ENCODE measurements at places on chromosomes 2 and 18.
A peak's percentile ranks its signal among the peaks of the same experiment; 100 is the strongest.

GRCh38 chr2:71865391-71865965 is 282.2 kb downstream of the CYP26B1 start:
- DNase-seq: no peak

DNA sequence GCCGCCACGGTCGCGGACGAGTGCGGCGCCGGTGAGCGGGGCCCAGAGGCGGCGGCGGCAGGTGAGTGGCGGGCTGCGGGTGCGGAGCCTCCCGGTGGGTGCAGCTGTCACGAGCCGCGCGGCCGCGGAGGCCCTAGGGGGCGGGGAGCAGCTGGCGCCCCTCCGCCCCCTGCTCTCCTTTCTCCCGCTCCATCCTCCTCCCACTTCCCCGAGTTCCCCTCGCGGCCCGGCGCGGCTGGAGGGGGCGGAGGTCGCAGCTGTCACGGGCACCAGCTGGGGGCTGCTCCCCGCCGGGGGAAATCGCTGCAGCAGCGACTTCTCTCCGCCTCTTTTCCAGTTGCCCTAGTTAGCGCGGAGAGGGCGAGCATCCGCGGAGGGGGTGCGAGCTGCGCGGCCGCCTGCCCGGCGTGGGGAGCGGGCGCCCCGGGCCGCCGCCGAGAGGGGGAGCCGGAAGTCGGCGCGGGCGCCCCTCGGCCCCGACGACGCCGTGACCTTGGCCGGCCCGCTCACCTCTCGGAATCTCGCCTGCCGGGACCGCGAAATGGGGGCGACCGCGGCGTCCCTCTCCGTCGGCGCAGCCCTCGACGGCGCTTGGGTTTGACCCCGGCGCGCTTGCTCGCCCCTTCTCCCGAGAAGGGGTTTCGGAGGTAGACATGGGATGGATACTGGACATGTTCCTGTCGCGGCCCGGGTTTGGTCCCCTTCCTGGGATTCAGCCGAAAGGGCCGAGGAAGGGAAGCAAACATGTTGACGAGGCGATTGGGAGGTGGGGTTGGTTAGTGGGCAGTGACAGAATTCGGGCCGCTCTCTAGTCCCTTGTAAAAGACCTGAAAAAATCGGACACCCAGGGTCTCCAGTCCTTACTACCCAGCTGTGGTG is 727 bp downstream of the NCOA1 start:
- DNase-seq: peak; percentile 47

DNA sequence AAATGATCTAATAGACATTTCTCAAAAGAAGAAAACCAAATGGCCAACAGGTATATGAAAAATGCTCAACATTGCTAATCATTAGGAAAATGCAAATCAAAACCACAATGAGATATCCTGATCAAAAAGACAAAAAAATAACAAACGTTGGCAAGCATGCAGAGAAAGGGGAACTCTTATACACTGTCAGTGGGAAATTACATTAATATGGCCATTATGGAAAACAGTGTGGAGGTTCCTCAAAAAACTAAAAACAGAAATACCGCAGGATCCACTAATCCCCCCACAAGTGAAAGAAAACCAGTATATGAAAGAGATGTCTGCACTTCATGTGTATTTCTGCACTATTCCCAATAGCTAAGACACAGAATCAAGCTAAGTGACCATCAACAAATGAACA is 57.7 kb upstream of the CTIF start:
- DNase-seq: no peak

DNA sequence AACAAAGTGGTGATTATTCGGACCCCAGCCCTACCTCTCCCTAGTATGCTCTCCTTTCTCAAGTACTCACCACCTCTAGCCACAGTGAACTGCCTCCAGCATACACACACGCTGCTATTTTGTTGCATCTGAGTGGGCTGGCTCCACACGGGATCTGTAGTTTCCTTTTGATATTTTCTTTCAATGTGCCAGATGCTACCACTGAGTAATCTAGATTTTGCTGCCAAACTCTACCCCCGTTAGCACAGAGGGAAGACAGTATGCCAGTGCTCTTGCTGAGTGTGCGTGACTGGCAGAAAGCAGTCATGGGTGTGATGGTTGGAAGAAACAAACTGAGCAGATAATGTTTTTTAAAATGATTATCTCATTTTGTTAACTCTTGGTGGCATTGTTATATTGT is 11.6 kb downstream of the CFLAR start:
- DNase-seq: peak; percentile 79

GRCh38 chr2:45167920-45168629 is 158.8 kb upstream of the SIX2 start:
- DNase-seq: no peak

DNA sequence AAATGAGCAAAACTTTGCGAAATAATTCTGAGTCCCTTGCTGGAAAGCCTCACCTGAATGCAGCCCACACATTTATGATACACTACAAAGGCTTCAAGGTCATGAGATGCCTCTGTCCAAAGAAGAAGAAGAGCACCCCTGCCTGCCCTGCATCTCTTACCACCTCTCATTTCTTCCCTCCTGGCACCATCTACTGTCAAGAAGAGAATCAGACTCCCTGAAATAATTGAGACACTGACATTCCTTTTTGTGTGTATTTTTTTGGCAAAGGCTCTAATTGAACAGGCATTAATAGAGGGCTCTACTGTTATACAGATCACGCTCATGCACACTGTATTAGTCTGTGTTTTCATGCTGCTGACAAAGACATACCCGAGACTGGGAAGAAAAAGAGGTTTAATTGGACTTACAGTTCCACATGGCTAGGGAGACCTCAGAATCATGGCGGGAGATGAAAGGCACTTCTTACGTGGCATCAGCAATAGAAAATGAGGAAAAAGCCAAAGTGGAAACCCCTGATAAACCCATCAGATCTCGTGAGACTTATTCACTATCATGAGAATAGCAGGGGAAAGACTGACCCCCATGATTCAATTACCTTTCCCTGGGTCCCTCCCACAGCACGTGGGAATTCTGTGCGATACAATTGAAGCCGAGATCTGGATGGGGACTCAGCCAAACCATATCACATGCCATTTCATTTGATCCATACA is 176.3 kb downstream of the ALPK2 start:
- DNase-seq: no peak

- no peak for DNase-seq
Measured at GRCh38 chr2:134314681-134315368, 61.0 kb downstream of the MGAT5 start.

DNA sequence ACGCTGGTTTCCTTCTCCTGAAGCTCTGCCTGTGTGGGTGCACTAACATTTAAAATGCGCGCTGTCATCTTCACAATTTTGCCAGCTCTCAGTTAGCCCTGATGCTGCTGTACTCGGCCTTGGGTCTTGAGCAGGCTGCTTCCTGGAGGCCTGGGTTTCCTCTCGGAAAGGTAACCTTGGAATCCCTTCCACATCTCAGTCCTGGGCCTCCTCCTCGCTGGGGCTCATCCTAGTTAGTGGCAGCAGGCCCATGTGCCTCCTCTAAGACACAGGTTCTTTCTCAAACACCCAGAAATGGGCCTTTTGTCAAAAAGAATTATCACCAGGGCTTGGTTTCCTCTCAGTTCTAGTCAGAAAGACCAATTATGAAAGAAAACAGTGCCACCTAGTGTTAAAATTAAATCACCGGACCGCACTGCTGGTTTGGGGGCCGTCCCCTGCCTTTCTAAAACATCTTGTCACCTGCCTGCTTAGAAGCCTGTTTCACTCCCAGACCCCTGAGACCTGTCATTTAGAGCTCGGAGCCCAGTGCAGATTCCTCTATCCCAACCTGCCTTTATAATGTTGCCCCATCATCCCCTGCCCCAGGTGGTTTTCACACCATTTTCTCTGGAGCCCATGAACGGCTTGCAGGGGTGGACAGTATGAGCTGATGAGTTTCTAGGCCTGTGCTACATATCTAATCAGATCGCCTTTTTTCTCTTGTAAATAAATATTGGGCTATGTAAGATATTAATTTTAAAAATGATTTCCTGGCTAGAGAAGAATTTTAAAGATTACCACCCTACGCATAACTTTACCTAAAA is 42.4 kb downstream of the HK2 start:
- peak; percentile 76 for DNase-seq

DNA sequence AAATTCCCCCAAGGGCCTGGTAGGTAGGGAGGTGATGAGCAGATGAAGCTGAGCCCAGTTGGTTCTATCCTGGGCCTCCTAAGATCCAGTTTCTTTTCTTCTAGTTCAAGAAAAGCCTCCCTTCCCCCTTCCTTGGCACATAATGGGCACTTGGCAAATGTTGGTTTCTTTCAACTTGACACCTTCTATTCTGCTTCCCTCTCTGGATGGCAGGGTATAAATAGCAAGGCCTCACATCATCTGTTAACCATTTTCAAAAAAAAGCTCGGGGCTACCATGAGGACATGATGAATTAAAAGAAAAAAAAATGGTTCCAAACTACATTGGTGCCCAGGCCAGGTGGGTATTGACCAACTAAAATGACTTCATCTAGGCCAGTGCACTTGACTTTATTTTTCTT is 29.9 kb downstream of the CTAGE1 start:
- no peak for DNase-seq

GRCh38 chr18:63981719-63982118 is 11.8 kb downstream of the SERPINB8 start:
- peak; percentile 43 for DNase-seq

GRCh38 chr2:225735844-225736243 is 336.3 kb downstream of the NYAP2 start:
- DNase-seq: no peak

GRCh38 chr2:166380615-166381014 is 4.9 kb upstream of the SCN9A start:
- DNase-seq: no peak
